ENCODE measurements at places on chromosomes 1 and 21.

DNA sequence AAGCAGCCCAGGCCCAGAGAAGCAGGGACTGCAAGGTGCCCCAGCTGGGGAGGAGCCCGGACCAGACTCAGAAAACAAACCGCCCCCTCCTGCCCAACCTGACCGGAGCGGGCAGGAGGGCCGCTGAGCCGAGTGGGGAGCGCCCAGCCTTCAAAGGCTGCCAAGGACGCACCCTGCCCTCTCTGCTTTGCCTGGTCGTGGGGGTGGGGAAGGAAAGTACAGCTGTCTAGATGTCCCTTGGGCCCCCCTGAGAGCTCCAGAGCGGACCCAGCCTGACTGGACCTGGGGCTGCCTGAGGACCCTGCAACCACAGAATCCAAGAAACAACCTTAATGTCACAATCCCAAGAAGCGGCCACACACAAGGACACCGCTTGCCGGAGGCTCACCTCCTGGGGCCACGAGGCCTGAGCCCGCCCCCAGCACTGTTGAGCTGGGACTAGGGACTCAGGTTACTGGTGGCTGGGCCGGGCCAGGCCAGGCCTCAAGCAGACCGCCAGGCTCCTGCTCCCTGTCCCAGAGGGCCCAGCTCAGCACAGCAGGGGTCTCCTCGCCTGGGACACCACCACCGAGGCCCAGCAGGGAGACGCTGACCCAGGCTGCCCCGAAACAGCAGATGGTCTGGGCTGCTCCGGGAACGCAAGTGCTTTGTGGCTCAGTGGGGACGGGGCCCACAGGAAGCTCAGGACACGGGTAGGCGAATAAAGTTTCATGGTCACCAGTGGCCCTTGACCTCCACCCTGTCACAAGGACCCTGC, 1.4 kb downstream of the DVL1 start:
- no peak for DNase-seq

GRCh38 chr21:16837321-16837720, 675.5 kb upstream of the CXADR start:
- no peak for DNase-seq

GRCh38 chr1:174535207-174535606, 87.4 kb downstream of the GPR52 start:
- no peak for DNase-seq

- DNase-seq, result no peak
Observed at GRCh38 chr1:19438516-19439195, 46.7 kb downstream of the CAPZB start.

DNA sequence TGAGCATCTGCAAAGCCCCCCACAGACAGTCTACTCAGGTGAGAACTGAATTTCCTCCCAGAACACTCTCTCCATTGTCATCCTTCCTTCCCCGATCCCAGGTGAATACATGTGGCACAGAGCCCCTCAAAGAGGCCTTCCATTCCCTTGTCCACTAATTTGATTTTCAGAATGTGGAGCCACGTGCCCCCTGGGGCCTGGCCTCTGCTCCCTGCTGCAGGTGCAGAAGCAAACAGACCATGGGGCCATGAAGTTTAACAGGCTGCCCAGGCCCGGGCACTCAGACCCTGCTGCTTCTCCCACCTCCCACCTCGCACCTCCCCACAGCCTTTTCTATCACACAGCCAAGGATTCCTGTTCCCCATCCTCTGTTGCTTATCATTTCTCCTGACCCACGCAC, 243.8 kb upstream of the RAB4A start:
- no peak for DNase-seq

DNA sequence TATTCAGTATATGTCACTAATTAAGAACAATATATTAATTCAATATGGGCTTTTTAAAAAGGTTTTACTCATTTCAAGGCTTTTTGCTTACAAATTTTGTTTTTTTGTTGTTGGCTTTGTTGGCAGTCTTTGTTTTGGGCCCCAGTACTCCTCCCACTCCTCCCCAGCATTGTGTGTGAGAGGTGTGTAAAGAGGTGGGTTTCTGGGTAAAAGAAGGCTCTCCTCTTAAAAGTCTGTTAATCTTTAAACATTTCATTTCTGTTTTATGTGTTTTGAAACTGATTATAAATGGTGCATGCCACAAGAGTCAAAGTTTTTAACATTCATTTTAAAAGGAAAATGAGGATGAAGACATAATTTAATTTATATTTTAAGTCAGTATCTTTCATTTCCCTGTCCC, 79.6 kb downstream of the SASS6 start:
- no peak for DNase-seq

DNA sequence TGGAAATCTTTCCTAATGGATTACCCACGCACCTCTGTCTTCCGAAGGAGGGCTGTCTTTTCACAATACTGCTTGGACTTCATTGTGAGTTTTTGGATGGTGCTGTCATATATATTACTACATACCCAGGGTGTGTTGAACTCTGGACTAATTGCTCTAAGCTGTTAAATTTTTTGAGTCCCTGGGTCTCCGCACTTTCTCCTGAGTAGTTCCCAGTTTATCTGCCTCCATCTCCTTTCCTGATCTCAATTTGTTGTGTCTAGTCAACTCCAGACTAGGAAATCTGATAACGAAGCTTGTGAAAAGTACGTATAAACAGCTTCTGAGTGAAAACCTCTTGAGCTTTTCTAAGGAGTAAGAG, 211.1 kb downstream of the ROR1 start:
- DNase-seq, result no peak

DNA sequence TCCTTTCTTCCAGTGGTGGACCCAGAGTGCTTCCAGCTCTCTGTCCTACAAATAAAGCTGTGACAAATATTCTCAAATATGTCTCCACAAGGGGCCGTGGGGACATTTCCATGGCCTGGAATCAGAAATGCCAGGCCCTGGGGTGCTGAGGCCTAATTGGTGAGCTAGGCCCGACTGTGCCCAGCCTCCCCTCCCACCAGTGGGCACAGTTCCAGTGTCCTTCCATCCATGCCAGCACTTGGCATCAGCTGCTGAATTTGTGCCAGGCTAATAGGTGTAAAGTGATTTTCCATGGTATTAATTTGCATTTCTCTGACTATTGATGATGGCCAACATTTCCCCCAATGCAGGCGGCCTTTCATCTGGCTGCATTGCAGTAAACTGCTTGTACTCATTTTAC, 48.5 kb upstream of the B3GALT5 start:
- DNase-seq, result no peak

DNA sequence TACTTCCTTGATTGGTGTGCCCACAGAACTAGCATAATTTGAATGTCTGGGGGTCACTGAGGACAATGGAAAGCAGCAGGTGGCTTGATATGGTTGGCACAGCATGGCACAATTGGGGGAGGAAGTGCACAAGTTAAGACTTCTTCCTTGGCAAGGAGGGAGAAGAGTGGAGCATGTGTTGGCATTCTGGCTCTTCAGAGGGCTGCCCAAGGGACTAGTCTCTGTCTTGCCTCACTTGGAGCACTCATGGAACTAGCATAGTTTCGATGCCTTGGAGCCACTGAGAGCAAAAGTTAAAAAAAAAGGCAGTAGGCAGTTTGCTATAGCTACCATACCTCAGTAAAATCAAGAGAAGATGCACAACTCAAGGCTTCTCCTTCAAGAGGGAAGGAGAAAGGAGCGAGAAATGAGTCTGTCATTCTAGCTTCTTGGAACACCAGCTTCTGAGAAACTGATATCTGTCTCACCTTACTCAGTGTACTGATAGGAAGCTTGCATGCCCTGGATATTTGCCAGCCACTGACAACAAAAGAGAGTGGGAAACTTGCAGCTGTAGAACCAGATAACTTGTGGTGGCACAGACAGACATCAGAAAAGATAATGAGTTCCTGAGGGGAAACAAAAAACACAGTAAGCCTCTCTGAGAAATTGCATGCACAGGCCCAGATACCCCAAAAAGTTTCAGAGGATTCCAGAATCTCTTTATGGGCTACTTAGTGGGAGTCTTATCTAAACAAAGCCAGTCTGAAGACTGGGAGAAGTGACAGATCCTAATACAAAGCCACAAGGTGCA, 207.5 kb upstream of the SAMSN1 start:
- DNase-seq, result no peak

GRCh38 chr1:224774378-224774777, 155.1 kb upstream of the DNAH14 start:
- no peak for DNase-seq

GRCh38 chr1:62908168-62908695, 124.3 kb downstream of the ATG4C start:
- DNase-seq, result no peak

DNA sequence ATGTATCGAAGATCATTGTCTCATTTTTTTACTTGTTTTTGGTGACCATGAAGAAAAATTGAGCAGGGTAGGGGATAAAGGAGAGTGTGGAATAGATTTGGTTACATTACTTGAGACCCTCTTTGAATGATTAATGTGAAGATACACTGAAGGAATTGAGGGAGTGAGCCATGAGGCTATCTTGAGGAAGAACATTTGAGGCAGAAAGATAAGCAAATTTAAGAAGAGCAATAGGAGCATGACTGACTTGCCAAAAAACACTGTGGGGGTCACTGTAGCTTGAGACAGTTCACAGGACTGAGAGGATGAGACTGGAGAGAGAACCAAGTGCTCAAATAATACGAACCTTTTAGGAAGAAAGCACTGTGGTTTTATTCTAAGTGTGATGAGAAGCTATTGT, 43.1 kb upstream of the PTPRC start:
- no peak for DNase-seq

GRCh38 chr1:111097356-111098099, 42.4 kb downstream of the DRAM2 start:
- DNase-seq, result no peak

GRCh38 chr1:6098303-6099215, 52.9 kb downstream of the KCNAB2 start:
- no peak for DNase-seq

DNA sequence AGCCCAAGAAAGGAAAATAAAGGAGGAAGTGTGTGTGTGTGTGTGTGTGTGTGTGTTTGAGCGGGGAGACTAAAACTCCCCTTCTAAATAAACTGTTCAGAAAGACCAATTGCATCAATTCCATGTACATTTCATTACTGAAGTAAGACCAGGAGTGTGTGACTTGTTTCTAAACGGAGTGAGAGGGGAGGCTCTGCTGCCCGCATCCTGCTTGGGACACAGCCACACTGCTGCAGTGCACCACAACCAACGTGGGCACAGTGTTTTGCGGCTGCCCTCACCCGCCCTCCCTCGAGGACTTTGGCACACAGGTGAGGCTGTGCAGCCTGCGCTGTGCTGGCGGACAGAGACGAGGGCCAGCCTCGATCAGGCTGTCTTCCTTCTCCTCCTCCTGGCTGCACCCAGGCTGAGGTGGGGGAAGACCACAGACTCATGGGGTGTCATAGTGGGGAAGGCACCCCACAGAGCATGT, 31.0 kb upstream of the H6PD start:
- DNase-seq, result no peak

- peak; percentile 78 for DNase-seq
Observed at GRCh38 chr21:42227909-42228708, 9.2 kb downstream of the ABCG1 start.

DNA sequence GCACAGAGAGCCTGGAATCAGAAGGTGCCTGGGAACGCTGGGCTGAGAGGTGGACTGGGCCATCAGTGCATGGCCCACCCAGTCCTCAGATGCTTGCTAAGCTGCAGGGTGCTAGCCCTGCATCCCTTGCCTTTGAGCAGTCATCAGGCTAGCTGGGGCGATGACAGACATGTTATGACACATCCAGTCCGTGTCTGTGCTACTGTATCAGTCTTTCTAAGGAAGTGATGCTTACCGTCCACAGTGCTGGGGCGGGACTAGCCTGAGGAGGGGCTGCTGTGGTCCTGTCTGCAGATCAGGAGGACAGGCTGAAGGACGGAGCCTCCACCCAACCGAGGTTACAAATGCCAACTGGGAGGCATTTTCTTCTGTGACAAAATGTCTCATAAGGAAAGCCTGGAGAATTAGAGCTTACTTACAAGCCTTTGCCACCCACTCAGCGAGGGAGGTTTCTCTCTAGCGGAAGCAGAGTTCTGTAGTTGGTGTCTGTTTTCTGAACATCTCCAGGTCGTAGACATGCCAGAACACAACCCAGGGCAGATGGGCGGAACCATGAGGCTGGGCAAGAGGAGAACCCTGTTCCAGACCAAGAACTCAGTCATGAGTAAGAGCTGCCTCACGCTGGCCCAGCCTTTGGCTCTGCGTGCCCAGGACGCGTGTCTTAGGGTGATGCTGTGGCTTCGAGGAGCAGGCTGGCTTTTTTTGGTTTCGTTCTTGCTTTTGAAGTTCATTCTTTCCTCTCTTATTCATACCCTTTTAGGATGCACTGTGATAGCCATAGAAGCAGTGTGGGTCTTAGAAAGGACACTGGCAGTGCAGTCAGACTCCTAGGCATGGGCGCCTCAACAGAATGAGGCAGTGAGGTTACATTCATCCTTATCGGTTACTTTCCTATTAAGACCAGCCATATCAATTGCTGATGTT, 14.3 kb downstream of the SLFNL1 start:
- DNase-seq, result no peak

DNA sequence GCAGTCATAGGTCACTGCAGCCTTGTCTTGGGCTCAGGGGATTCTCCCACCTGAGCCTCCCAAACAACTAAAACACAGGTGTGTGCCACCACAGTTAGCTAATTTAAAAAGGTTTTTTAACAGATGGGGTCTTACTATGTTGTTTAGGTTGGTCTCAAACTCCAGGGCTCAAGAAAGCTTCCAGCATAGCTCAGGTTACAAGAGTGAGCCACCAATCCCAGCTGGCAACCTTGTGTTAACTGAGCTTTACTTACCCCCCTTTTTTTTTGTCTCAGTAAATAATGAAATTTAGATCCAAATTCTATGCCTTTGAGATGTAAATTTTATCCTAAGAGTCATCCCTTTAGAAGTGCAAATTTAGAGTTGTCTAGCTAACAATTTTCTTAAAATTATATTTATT, 103.9 kb upstream of the OLFM3 start:
- DNase-seq, result no peak

DNA sequence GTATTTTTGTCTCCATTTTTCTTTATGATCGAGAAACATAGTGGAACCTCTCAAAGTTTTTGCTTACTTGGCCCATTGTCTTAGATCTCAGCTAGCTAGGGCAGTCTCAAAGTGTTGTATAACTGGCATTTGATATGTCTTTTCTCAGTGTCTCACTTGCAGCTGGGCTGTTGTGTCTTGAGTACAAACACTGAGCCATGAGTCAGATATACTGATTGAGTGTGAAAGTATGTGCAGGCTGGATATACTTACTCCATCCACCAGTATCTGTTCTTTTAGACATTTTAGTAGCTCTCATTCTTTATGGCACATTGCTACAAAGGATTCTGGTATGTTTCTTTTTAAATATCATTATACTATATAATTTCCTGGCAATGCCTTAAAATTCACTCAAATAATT, 14.3 kb upstream of the GPR52 start:
- DNase-seq, result no peak
